Uterus (tissue), 4 donors: ENCODE measurements at places on chromosomes 5 and 9. TPM values are rescaled to one million over a fixed set of nuclear protein-coding genes. Genes with fewer than 3 reads are reported as not detected.

DNA sequence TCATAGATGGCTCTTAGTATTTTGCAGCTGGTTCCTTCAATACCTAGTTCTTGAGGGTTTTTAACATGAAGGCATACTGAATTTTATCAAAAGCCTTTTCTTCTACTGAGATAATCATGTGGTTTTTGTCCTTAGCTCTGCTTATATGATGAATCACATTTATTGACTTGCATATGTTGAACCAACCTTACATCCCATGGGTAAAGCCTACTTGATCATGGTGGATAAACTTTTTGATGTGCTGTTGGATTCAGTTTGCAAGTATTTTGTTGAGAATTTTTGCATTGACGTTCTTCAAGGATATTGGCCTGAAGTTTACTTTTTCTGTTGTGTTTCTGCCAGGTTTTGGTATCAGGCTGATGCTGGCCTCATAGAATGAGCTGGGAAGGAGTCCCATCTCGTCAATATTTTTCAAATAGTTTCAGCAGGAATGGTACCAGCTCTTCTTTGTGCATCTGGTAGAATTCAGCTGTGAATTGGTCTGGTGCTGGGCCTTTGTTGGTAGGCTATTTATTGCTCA lies 49.7 kb downstream of the YIPF5 start:
- no peak overlapping the region for H3K4me3 ChIP-seq
- H3K36me3 ChIP-seq = no peaks in the 10 kb centered on the region
- DNase-seq = no peak
- H3K27ac ChIP-seq = no peak overlapping the region
- no peaks in the 10 kb centered on the region for H3K27me3 ChIP-seq
- no peaks in the 10 kb centered on the region for H3K4me1 ChIP-seq

GRCh38 chr9:134544388-134545214 lies 97.0 kb upstream of the COL5A1 start:
- DNase-seq = peak; percentile 52
- no peaks in the 10 kb centered on the region for H3K27me3 ChIP-seq

- H3K27me3 ChIP-seq = no peaks in the 10 kb centered on the region
- H3K27ac ChIP-seq = no peak overlapping the region
- no peaks in the 10 kb centered on the region for H3K4me1 ChIP-seq
- no peak overlapping the region for H3K4me3 ChIP-seq
Measured at GRCh38 chr5:111855356-111855755, 98.4 kb upstream of the NREP start.

- H3K4me3 ChIP-seq = no peak overlapping the region
- no peaks in the 10 kb centered on the region for H3K27me3 ChIP-seq
- no peak overlapping the region for H3K27ac ChIP-seq
- H3K36me3 ChIP-seq = no peaks in the 10 kb centered on the region
- DNase-seq = no peak
Measured at GRCh38 chr5:180603076-180603594, 11.8 kb upstream of the SCGB3A1 start.

DNA sequence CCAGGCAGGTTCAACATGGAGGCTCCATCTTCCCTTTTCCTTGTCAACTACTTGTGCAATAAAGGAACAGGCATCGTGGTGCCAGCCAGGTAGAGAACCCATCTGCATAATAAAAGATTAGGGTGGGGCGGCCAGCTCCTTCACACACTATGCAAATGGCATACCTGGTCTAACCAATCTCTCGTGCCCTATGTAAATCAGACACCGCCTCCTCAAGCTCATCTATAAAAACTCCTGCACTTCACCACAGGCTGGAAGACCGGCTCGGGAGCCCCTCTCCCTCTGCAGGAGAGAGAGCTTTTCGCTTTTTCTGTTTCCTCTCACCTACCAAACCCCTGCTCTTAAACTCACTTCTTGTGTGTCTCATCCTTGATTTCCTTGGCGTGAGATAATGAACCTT lies 244.3 kb upstream of the PUM3 start:
- H3K27ac ChIP-seq = no peak overlapping the region
- no peaks in the 10 kb centered on the region for H3K36me3 ChIP-seq
- DNase-seq = no peak
- H3K4me1 ChIP-seq = no peaks in the 10 kb centered on the region
- no peaks in the 10 kb centered on the region for H3K27me3 ChIP-seq

Gene FER
- 19.4 TPM for total RNA-seq

Gene FBP2
- not detected for total RNA-seq

Gene CATSPER3
- total RNA-seq = not detected
